Stimulated activated CD4-positive, alpha-beta T cell treated with anti-CD3 and anti-CD28 coated beads, Interleukin-4, amount 100 ng/mL, for 48 hours (primary cell): ENCODE measurements at places on chromosomes 6 and 20.

DNA sequence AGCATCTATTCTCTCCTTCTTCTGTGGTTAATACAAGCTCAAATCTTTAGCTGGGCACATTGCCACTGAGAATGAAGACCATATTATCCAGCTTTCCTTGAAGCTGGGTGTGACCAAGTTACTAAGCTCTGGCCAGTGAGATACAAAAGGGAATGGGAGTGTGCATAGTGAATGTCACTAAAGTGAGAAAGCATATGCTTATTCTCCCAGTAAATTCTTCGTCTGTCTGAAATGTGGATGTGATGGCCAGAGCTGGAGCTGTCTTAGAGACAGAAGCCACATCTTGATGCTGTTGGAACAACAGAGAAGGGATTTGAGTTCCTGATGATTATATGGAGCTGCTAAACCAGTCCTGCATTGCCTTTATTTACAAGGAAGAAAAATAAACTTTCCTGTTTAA lies 60.1 kb downstream of the SESN1 start:
- DNase-seq: no peak

DNA sequence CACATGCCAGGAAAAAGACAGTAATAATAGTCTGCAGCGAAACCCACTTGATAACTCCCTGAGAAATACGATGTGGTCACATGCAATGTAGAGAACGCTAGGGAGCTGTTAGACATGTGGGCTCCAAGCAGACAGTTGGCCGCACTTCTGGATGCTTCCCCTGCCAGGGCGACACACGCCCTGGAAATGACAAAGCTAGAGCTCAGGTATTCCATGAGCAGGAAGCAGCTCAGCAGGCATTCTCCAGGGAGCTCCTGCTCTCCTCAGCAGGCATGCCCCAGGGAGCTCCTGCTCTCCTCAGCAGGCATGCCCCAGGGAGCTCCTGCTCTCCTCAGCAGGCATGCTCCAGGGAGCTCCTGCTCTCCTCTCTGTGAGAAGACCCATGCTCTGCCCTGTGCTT lies 52.4 kb upstream of the NXT1 start:
- no peak for DNase-seq

- no peak for DNase-seq
These were observed 69.7 kb upstream of the LY86 start for GRCh38 chr6:6518631-6519427.

GRCh38 chr6:140966676-140967075 lies 1166.0 kb upstream of the GJE1 start:
- DNase-seq: no peak
